NCI-H226 (cell line): ENCODE measurements at places on chromosomes 7 and 10.

DNA sequence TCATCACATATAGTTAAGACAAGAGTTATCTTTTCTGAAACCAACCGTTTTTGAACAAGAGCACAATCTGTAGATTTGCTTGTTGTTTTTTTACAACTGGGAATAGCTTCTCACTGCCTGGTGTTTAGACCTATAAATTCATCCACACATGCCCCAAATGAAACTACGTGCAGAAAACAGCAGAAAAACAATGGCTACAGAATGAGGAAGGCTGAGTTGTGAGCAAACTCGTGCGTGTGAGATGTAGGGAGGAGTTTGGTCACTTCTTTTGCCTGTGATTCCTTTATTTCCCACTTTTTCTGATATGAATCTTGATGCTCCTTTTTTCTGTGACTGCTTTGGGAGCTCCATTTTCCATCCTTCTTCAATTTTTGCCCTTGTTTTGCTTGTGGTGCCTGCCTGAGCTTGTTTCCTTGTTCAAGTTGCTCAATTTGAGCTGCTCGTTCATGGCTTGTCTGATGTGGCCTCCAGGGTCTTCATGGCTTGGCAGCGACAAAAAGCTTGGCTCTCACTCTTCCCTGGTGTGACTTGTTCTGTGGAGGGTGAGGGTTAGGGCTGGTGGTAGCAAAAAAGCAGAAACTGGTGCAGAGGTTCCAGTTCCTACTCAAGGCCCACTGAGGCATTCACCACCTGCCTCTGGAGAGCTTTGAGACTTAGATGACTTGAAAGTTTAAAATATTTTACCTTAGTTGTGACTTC, 76.9 kb downstream of the ZNF365 start:
- no peak for DNase-seq

DNA sequence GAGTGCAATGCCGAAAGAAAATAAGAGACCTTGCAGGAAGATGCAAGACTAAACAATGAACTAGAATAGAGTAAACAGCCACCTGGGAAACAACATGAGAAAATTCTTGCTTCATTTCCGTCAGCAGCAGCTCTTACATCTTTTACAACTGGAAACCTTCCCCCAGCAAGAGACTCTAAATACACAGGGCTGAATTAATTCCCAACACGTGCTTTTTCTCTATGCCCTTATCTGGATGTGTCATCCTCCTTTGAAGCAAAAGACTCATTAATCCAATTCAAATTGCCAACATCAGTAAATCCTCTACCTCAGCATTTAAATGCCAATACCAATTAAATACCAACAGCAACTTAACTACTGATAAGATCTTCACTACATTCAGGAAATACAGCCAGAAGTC, 99.0 kb upstream of the PDE1C start:
- DNase-seq = no peak

DNA sequence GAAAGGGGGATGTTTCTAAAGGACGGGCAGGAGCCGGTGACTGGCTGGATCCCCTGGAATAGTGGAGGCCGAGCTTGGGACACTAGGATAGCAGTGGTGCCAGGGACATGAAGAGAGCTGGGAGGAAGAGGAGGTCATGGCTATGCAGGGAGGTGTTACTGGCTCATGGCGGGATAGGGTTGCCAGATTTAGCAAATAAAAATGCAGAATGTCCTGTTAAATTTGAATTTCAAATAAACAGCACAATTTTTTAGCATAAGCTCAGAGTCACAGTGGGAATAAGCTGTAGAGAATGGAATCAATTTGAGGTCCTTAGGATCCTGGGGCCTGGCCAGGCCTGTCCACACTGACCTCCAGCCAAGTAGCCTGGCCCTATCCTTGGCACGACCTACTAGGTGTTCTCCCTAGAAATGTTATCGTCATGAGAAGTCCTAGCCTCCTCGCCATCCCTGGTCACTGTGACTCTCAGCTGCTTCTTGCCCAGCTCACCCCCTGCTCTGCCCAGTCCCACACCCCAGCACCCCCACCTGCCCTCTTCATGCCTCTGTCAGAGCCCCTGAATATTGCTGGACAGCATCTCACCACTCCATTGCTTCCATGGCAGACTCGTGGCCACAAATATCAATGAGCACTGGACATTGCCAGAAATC, 7.6 kb upstream of the KCP start:
- DNase-seq = no peak

- no peak for DNase-seq
Observed at GRCh38 chr7:133983685-133984419, 143.3 kb upstream of the LRGUK start.

DNA sequence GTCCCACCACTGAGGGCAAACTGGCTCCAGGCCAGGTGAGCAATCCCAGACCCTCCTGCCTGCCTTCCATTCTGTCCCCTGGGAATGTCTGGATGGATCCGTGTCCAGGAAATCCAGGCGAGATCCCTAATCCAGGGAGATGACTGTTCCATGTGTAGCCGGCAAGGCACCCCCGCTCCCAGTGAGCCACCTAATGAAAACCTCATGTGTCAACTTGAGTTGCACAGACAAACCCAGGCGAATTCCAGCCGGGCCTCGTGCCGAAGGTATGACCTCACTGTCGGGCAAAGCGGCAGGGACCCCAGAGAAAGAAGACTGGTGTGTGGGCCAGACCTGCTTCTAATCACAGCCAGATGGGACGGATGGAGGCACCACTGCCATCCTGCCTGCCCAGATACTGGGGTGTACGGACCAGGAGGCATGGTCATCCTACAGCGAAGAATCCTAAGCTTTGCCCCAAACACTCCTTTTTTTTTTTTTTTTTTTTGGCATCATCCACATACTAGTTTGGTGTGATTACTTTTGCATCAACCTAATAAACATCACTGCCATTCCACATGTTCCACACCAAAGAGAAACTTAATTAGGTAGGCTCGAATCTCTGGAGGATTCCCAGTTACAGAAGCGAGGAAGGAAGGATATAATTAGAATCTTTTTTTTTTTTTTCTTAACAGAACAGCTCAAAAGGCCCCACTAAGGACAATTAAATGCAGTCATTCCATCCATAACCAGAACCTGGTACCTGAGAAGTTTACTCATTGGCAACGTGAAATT, 313.1 kb downstream of the CALN1 start:
- DNase-seq = no peak

GRCh38 chr10:44956717-44957706, 2.6 kb upstream of the RASSF4 start:
- no peak for DNase-seq

GRCh38 chr10:107583974-107584373, 419.5 kb upstream of the SORCS1 start:
- no peak for DNase-seq

- DNase-seq = no peak
Observed at GRCh38 chr10:78900715-78901430, 167.9 kb upstream of the ZMIZ1 start.

DNA sequence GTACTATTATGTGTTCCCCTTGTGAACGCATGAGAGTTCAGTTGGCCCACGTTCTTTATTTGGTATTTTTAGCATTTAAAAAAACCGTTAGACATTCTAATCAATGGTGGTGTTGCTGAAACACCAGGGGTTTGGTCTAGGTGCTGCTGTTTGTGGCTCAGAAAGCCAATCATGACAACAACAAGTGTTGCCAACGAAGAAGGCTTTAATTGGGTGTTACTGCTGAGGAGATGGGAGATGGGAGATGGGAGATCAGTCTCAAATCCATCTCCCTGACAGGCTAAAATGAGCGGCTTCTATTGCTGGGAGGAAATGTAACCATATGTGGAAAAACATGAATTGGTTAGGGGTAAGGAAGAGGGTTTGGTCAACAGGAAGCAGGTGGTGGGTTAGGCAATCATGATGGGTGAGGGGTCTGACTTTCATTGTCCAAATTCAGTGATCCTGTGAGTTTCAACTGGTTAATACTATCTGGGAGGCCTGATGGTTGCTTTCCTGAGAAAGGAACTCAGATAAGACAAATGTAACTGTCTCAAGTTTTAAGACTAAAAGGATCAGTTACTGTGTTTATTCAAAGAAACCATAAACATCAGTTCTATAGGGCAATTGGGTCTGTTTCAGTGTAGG, 4.6 kb upstream of the ZNF425 start:
- DNase-seq = no peak

GRCh38 chr10:119996944-119997343, 104.4 kb downstream of the SEC23IP start:
- no peak for DNase-seq

DNA sequence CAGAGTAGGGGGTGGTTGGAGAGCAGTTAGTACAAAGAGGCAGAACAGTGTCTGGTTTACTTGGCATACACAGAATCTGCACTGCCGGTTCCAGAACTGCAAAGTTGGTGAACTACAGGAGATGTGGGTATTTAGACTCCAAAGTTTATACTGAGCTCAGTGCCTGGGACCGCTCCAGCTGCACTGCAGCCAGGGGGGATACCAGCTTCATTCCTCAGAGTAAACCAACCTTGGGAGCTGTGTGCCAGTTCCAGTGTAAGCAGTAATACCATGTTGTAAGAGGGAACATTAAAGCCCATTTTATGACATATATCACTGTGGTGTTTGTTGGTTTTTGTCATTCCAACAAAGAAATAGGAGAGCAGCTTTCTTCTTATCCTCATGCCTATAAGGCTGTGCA, 23.4 kb downstream of the LOXL4 start:
- DNase-seq = no peak

GRCh38 chr7:81788246-81788645, 18.4 kb upstream of the HGF start:
- no peak for DNase-seq

DNA sequence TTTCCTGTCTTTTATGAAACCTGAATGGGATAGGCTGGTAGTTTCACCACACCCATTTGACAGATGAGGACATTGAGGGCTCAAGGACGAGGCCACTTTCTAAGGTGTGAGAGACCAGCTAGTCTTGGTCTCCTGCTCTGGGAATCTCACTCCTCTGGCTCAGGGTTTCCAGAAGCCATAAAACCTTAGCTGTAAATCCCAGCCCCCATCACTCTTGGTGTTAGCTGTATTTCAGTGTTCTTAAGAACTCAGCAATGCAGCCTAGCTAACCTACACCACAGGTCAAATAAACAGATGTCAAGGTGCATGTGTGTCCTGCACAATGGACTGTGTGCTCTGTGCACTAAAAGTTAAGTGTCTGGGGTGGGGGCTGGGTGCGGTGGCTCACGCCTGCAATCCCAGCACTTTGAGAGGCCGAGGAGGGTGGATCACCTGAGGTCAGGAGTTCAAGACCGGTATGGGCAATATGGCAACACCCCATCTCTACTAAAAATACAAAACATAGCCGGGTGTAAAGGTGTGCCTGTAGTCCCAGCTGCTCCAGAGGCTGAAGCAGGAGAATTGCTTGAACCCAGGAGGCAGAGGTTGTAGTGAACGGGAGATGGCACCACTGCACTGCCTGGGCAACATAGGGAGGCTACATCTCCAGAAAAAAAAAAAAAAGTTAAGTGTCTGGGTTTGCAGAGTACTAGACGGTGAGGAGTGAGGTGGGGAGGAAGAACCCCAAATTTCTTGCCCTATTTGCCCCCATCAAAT, 567 bp upstream of the EPO start:
- no peak for DNase-seq

DNA sequence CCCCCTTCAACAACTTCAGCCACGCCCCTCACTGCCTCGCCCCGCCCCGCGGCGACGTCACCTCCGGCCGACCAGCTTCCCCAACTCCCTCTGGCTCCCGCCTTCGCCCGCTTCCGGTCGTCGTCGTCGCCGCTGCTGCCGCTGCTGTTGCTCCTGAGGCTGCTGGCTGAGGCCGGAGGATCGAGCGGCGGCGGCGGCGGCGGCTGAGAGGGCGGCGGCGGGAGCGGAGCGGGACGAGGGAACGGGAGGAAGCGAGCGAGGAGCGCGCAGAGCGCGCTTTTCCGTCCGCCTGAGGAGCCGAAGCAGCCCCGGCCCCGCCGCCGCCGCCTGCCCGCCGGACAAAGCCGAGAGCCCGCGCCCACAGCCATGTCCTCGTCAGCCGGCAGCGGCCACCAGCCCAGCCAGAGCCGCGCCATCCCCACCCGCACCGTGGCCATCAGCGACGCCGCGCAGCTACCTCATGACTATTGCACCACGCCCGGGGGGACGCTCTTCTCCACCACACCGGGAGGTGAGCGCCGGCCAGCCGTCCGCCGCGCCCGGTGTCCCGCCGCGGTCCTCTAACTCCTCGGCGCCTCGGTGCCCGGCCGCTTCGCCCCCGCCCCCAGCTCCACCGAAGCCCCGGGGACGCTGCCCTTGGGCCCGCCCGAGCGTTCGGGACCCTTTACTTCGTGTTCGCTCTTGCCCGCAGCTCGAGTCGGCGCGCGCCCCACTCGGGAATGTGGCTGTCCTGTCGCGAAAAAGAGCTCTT, at the start of gene EIF4EBP2:
Gene EIF4EBP2, plus strand, starts transcription at position 110 of the 751 bp plus-strand sequence. Its CDS starts 257 bp downstream, at position 367.
- DNase-seq = peak; percentile 84

GRCh38 chr7:91503934-91504555, 239.8 kb downstream of the FZD1 start:
- no peak for DNase-seq

GRCh38 chr7:129804890-129805719, 147.7 kb downstream of the UBE2H start:
- peak; percentile 96 for DNase-seq

GRCh38 chr10:75111907-75112679, 637 bp downstream of the SAMD8 start:
- DNase-seq = peak; percentile 55

DNA sequence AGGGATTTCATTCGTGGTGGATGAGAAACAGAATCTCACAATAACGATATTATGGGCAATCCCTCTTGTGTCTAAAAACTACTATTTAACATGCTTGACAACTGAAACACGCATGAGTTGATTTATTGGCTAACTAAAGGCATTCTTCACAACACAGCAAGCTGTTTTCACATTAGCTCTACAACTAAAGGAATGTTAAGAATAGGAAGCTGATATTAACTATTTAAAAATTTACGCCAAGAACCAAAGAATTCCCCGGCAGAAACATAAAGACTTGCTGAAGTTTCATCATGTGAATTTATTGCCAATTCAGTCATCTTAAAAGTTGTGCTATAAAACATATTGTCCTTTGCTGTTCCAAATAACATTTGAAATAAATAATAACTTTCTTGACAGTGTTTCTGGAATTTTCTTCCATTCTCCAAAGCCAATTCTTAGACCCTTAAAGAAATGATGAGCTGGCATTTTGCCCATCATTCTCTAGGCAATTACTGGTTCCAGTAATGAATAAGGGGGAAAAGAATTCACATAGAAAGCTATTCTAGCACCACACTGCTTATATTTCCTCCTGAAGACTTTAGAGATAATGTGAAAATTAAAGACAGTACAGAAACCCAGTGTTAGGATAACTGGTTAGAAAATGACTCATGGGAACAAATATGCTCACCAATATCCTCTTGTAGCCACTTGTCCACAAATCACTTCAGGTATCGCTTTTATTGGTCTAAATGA, 233.1 kb downstream of the PARD3 start:
- DNase-seq = peak; percentile 54

DNA sequence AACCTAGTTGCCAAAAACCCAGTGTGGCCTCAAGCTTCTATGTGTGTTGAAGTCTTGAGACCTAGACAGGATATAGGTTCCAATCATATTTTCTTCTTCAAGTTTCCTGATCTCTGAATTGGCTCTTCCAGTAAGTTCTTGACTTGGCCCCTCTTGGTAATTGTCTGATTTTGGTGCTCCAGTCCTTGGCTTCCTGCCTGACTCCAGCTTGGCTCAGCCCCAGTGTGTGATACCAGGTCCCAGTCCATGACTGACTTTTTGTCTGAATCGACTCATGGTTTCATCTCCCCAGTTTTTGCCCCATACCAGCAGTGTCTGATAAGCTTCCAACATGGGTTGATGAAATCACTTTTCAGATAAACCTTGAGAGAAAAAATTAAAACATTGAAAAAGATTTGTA, 72.3 kb downstream of the FAS start:
- peak; percentile 44 for DNase-seq
